ENCODE measurements at places on chromosomes 6 and 20.

DNA sequence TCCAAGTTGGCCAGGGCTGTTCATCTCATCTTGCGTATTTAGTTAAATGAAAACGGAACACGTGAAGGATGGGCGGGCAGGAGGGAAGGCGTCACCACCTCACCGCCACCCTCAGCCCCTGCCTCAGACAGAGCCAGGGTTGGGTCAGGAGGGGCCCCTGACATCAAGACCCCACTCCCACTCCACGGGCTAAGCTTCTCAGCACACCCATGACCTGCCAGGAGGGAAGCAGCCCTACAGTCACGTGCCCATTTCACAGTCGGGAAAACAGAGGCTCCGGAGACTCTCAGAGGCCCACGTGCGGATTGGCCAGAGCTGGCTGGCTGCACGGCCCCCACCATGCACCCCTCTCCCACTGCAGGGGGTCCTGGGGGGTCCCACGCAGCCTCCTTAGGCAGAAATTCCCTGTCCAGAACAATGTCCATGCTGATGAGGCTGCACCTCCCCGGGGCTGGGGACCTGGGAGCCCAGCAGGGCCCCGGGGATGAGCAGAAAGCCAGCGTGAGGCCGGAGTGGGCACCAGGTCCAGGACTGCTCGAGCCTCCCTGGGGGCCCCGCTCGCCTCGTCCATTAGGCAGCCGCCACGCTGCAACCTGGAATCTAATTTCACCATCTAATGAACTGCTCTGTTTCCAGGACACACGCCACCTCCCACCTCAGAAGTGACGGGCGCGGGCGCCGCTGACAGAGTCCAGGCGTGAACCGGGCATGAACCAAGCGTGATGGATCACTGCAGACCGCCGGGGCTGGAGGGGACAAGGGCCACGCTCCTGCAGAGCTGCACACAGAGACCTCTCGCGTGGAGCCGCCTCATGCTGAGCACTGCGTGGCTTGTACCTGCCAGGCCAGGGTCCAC is 15.8 kb downstream of the KCNQ2 start:
- DNase-seq, result no peak

- DNase-seq, result no peak
These were observed 173.5 kb downstream of the SCP2D1 start for GRCh38 chr20:18986895-18987580.

DNA sequence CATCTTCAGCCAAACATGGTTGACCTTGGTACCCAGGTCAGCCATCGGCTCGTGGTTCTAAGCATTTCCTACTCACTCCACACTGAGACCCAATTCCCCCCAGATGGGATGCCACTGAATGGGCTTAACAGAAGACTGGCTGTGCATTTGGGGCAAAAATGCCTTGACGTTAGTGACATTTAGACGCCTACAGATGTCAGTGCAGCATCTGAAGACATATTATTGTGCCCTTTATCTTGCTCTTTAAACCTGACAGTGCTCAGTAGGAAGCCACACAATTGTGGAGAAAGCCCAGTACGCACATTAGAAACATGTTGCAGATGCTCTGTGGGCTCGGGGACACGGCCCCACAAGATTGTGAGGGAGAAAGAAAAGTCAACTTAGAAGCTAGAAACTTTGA is 414.7 kb downstream of the PTPRT start:
- DNase-seq, result peak; percentile 17

DNA sequence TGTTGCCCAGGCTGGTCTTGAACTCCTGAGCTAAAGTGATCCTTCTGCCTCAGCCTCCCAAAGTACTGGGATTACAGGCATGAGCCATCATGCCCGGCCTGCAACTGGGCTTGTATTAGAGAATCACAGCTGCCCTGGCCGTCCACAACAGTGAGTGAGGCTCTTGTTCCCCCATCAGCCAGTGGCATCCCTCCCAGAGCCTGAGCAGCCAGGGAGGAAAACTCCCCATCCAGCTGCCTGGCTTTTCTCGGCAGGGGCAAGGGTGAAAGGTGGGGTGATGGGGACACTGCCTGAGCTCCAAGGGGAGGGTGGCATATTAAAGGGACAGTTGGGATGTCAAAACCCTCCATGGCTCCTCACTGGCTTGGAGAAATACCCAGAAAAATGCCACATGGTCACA is 185.6 kb downstream of the NFATC2 start:
- DNase-seq, result no peak

GRCh38 chr6:20705741-20706140 is 171.5 kb downstream of the CDKAL1 start:
- DNase-seq, result no peak

DNA sequence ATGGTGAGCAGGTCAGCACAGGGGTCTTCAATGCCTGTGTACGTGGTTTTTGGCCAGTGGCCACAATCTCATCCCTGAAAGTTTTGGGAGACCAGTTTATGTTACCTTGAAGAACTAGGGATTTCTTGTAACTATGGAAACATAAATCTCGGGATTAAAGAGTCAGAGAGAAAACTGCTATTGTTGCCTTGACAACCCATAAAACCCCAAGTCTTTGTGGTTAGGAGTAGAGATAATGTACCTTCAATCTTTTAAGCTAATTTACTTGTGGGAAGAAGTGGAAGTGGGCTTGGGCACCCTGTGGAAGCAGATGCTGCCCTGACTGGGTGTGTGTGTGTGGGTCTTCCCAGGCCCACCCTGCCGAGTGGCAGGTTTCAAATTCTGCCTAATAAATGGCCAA is 46.1 kb upstream of the ZNF831 start:
- no peak for DNase-seq

GRCh38 chr6:33429750-33430052 is 9.8 kb downstream of the SYNGAP1 start:
- DNase-seq, result no peak

DNA sequence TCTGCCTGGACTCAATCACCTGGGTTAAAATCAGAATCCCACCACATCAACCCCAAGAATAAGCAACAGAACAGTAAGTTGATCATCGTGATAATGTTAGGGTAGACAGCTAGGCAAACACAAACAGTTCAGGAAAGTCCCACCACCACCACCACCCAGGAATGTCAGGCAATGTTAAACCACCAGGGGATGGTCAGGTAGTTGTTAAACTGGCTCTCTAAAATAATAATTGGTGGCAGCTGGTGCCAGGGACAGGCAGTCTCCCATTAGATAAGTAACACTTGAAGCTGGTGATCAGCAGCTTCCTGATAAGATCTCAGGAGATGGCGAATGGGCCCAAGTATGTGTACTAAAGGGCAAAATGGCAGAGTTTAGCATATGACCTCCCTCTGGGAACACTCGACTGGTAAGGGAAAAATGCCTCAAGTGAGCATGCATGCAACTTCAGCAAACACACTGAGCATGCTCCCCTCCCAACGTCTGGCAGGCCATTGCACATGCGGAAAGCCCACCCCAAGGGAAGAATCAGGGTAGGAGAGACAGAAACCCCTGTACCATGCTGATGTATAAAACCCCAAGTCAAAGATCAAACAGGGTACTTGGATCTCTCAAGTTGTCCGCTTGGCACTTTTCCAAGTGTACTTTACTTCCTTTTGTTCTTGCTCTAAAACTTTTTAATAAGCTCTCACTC is 66.6 kb downstream of the IPCEF1 start:
- no peak for DNase-seq

GRCh38 chr6:131989036-131989435 is 37.9 kb upstream of the CCN2 start:
- DNase-seq, result no peak

DNA sequence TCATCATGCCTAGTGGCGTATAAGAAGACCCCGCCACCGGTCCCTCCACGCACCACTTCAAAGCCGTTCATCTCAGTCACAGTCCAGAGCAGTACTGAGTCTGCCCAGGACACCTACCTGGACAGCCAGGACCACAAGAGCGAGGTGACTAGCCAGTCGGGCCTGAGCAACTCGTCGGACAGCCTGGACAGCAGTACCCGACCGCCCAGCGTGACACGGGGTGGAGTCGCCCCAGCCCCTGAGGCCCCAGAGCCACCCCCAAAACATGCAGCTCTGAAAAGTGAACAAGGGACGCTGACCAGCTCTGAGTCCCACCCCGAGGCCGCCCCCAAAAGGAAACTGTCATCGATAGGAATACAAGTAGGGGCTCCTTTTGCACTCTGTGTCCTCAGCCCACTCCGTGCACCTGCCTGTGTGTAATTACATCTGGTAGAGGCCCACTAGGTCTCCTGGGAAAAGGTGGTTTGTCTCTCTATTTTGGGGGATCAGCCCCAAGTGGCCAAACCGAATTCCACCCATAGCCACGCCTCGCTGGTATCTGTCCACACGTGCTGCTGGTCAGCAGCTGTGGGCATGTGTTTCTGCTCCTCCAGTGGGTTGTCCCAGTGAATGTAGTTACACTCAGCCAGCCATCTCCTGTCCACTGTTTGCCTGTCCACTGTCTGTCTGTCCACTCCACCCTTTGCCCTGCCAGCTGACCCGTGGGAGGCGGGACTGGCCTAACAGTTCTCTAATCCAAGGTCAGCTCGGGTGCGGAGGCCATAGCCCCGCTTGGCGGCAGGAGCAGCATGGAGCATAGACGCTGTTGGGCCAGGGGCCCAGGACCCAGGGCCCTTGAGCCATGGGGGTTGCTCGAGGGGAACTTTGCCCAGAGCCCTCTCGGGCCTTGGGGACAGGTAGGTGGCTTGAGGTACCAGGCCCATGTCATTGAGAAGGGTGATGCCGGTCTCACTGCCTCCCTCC is 44.3 kb upstream of the MYL9 start:
- DNase-seq, result no peak

GRCh38 chr6:35391240-35391968 is 49.0 kb downstream of the PPARD start:
- no peak for DNase-seq

DNA sequence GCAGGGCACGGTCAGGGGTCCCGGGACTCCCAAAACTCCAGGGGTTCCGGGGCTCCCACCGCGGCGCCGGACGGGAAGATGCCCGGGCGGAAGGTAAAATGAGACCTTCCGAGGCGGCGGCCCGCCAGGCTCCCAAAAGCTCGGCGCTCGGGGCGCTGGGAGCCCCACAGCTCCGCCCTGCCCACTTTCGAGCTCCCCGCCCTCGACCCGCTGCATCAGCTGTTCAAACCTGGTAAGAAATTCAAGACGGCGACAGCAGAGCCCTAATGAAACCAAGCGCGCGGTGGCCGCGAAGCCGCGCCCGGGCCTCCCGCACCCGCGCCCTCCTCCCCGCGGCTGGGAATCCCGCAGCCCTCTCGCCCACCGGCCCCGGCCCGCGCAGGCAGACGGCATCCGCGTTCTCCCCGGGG is 369 bp downstream of the SLC4A11 start:
- no peak for DNase-seq

- DNase-seq, result peak; percentile 75
These were observed 250.8 kb upstream of the PRDM1 start for GRCh38 chr6:105835373-105835772.

- no peak for DNase-seq
These were observed 21.0 kb downstream of the LRP11 start for GRCh38 chr6:149843051-149843633.

- DNase-seq, result no peak
These were observed 45.5 kb upstream of the CD83 start for GRCh38 chr6:14072084-14072483.

- no peak for DNase-seq
These were observed 84.4 kb downstream of the MLIP start for GRCh38 chr6:54195637-54196036.

GRCh38 chr6:15360300-15360699 is 114.4 kb downstream of the JARID2 start:
- DNase-seq, result no peak

GRCh38 chr6:138035070-138035469 is 72.1 kb downstream of the PERP start:
- no peak for DNase-seq

DNA sequence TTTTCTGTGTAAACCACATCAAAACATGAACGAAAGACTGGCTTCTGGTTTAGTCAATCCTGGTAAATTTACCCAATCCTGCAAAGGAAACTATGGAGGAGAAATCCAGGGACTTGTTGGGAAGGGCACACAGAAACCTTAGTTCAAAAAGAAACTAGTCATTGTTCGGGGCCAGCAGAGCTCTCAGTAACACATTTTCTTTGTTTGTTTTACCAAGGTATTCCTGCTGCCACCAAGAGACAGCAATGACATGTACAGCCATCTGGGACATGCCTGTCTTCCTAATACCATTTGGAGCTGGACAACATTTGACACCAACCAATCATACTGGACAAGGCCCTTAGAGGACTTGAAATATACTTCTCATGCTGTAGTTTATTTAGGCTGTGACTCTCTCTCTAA is 8.3 kb downstream of the OARD1 start:
- no peak for DNase-seq

DNA sequence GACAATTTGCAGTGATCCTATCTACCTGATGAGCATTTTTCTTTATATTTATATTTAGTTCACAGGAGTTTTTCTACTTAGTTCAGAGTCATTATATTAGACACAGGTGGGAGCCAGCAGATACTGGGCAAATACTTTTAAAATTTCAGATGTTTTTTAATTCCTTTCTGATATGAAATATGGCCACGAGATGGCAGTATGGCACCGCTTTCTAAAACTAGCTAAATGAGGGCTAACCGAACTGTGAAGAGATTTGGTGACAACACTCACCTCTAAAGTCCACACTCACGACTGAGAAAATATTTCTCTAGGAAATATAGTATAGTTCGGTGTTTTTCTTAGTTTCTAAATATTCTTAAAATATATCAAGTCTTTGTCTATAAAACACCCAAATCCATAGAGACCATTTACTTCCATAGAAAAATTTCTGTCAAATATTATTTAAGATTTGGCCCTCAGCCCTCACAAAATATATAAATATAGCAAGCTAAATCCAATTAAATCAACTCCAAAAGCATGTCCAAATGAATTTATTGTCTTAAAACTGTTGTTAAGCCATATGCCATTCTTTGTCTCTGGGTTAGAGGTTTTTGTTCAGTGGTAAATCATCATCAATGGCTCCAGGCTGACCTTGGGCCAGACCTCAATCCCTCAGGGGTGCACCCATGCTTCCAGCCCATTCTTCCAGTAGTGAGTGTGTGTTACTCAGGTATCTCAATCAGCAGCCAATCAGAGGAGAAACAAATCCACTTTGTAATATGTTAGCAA is 63.6 kb downstream of the HUS1B start:
- DNase-seq, result peak; percentile 61

- no peak for DNase-seq
These were observed 26.7 kb upstream of the AKIRIN2 start for GRCh38 chr6:87728706-87729105.

DNA sequence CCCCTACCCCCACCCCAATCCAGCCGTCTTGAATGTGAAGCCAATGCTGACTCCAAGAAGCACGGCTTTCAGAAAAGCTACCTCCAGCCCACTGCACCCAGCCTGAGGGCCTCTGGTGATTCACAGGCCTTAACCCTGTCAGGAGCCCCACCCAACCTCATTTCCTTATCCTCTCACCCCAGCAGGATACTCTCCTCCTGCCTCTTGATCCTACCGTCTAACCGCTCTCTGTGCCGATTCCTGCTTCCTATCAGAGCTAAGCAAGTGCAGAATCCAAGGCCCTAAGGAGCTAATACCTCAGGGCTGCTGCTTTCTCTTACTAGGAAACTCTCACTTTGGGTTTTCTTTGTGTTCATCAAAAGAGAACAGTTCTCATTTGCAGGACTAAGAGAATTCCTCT is 47.2 kb downstream of the TRERF1 start:
- no peak for DNase-seq

DNA sequence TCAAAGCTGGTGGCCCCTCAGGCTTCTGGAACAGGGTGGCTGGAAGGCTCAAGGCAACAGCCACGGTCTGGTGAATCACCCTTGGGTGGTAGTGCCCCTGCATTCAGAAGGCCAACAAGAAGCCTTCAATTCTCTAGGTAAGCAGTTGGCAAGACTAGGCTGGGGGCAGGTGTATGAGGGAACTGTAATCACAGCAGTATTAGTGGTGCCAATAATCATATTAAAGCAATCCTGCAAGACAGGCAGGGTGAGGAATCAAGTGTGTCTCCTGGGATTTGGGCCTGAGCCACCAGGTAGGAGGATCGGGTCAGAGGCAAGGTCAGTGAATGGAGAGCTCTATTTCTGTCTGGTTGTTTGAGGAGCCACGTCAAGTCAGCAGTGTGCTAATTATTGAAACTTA is 24.9 kb upstream of the SCUBE3 start:
- peak; percentile 44 for DNase-seq

Measured in WERI-Rb-1 (cell line).